ENCODE measurements at places on chromosomes 11 and 22.

DNA sequence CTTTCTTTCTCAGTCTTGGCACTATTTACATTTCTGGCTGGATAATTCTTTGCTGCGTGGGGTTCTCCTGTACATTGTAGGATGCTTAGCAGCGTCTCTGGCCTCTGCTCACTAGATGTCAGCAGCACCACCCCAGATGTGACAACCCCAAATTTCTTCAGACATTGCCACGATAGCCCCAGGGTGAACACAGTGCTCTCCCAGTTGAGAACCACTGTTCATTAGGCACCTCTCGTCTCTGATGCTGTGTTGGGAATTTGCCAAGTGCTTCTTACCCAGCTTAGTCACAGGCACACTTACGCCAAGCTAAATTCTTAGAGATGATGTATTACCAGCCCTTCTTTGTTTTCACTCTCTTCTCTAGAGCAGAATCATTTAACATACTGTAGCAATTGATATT is 9.4 kb downstream of the TRIM6 start:
- peak; percentile 43 for DNase-seq

- no peak for DNase-seq
Measured at GRCh38 chr22:36923131-36923788, 9.8 kb downstream of the CSF2RB start.

DNA sequence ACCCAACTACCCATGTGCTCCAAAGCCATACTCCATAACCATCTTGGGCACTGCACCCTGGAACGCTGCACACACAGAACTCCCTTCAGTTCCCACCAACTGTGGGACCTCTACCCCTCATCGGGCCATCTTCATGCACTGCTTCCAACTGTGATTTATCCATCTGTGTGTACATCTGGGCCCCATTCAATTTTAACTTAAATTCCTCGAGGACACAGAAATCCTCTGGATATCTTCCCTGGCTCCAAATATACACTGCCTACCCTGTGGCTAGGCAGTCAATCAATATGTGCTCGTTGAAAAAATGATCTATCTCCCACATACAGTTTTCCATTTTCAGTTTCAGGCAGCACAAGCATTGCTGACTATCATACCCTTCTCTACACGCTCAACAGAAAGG is 4.9 kb downstream of the FEZ1 start:
- no peak for DNase-seq

DNA sequence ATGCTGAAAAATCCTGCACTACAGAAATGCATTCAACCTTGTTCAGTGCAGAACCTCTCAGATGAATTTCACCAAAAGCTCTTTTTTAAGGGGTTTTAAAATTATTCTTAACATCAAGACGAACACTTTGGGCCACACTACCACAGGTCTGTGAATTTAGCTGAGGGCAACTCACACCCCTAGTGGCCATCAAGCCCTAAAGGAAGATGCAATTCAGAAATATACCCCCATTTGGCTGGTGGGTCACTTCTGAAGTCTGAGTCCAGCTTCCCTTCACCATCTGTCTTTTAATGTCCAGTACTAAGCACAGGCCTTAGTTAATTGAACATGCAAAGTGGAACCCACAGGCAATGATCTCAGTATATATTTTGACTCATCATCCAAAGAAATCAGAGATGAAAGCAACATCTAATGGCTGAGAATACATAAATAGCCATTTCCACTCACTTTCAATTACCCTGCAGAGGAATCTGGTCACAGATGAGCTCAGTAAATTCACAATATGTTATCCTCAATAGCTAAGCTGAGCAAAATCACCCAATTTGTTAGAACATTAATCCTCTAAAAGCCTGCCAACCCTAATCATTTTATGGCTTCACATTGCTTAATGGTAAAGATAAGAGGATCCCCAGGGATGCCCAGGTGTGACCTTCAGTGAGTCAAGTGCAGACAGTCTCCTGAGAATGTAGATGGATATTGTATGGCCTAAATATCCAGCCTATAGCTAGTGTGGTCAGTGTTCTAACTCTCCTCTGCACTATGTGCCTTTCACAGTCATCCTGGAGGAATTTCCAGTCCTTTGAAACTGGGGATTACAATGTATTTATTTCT is 50.3 kb downstream of the FAM76B start:
- DNase-seq, result no peak

- no peak for DNase-seq
Measured at GRCh38 chr11:125680747-125681146, at the start of gene ACRV1. Gene ACRV1 (minus strand): TSS chr11:125680847. CDS start chr11:125680780, 67 bp downstream.

GRCh38 chr11:15327786-15328231 is 213.1 kb downstream of the INSC start:
- no peak for DNase-seq

DNA sequence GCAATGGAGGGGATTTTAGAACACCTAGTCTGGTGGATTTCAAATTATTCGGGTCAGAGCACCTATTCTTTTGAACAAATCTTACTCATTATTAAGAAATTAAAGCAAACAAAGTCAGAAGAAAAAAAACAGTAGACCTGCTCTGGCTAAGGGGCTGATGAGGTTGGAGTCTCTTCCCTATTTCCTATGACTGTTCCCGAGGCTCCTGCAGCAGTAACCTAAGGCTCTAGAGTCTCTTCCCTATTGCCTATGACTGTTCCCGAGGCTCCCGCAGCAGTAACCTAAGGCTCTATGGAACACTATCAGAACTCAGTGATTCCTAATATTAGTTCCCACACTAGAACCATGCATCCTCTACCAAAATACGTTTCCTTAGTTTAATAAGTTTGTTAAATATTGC is 607.9 kb downstream of the NTM start:
- no peak for DNase-seq

GRCh38 chr11:133819114-133819513 is 26.2 kb downstream of the SPATA19 start:
- no peak for DNase-seq

DNA sequence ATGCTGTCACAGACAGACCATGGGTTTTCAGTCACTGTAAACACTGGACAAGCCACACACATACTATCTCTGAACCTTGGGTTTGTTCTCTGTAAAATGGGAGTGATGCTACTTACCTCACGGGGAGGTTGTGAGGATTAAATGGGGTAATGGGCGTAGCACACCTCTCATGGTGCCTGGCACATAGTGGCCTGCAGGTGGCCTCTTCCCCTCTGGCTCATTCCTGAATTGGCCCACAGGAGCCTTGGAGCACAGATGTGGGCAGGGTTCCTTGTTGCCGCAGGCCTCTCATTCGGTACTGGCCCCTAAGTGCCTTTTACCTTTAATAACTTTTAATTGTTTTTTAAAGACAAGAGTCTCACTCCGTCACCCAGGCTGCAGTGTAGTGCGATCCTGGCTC is 11.7 kb downstream of the MICAL2 start:
- no peak for DNase-seq

- no peak for DNase-seq
Measured at GRCh38 chr11:1308743-1309497, 512 bp downstream of the TOLLIP start.

DNA sequence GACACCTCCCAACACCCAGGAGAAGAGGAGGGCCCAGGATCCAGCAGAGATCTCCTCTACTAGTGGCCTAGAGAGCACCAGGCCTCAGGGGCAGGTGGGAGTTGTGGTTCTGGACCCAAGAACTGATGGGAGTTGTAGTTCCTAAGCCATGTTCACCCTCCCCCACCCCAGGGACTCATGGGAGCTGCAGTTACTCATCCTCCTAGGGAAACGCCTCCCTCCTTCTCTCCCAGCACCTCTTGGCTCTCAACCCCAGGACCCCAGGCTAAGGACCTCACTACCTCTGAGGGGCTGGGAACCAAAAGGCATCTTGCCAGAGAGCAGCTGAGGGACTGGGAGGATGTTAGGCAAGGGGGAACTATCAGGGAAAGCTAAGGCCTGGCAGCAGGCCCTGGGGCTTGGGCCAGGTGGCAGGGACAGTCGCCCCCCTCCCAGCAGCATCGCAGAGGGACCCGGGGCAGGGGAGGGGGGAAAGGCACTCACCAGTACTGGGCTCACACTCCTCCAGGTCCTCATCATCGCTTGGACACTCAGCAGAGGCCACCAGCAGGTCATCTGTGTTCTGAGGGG is 28.9 kb downstream of the SLC22A12 start:
- DNase-seq, result no peak

DNA sequence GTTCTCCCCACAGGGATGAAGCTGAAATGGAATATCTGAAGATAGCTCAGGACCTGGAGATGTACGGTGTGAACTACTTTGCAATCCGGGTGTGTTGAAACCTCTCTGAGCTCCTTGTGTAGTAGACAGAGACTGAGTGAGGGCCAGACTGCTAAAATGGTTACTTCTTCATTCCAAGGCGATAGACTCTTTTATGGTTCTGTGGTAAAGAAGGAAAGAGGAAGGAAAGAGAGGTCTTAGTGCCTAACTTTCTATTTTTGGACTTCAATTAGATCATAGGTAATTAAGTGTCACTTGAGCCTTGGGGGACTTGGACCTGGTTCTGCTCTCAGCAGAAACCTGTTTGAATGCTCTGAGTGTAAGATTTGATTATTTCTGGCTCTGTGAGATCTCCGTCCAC is 54.7 kb downstream of the NF2 start:
- DNase-seq, result no peak

- no peak for DNase-seq
Measured at GRCh38 chr22:45781459-45781858, 109.8 kb downstream of the ATXN10 start.

GRCh38 chr22:24039046-24039445 is 27.9 kb downstream of the CABIN1 start:
- DNase-seq, result no peak

DNA sequence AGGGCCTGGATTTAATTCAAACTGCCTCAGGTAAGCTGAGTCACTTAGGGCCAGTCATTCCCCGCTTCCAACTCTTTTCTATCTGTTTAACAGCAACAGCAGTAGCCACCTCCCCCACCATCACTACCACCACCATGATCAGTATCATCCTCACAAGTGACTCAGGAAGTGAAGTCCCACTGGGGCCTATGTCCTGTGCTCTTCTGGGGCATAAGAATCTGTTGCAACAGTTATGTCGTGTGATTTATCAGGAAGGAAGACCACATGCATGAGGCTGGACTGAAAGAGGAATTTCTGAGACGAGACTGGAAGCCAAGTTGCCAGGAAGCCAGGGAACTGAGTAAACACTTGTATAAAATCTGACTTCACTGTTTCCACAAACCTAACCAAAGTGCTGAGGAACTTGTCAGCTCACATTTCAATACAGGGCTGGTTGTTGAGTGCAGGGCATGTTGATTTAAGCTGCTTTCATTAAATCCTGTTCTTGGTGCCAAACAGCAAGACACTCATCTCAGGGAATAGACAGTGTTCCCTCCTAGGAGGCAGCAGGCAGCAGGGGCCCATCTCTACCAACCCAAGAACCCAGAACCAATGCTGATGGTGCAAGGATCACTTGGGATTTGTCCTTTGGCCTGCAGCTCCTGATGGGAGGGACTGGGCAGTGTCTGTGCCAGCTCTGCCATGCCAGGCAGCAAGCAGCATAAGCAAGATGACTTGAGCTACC is 226.7 kb upstream of the NARS2 start:
- DNase-seq, result peak; percentile 6

DNA sequence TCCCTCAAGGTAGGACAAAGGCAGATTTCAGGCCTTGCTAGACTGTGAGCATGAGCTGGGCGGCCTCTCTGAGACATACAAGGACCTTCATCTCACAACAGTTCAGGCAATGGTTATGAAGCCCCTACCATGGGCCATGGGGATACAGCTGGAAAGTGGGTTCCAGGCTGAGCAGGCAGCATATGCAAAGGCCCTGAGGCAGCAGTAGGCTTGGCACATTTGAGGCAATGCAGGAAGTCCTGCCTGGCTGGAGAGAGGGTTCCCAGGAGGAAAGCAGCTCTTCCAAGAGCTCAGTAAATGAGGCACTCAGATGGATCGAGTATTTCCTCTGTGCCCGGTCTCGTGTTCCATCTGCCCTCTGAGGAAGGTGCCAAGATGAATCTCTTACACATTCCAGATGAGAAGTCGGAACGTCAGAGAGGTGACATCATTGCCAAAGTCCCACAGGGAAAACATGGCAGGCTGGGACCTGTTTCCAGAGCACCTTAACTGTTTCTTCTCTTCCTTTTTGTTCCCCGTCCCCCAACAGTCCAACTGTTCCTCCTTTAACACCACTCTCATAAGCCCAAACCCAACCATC is 388.6 kb downstream of the MN1 start:
- no peak for DNase-seq

DNA sequence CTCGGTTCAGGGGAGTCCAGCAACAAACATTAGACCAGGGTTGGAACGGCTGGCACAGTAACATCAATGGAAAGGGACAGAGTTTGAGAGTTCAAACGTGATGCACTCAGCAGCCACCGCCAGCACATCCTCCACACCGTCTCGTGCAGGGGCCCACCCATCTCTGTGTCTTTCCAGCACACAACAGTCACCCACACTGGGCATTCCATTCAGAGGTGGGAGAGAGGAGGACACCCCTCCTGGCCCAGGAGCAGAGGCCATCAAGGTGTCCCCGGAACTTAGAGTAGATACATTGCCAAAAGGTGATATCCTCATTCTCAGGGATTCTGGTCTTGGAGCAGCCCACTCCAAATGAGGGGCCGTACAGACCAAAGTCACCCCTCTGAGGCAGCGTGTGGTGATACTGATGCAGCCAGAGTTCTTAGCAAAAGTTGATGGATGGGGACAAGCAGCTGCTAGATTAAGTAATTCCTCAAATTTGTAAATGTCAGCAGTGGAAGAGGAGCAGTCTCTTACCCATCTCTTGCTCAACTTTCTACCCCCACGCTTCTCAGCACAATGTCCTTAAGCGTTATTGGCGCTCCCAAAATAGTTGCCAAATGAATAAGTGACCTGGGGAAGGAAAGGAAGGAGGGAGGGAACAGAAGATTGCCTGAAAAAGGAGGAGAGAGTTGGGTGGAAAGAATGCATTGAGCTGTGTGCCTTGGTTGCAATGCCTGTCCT is 5.5 kb downstream of the SNAP29 start:
- no peak for DNase-seq

- DNase-seq, result no peak
Measured at GRCh38 chr22:36891646-36892045, 21.8 kb upstream of the CSF2RB start.

GRCh38 chr22:40533712-40534378 is 102.7 kb downstream of the MRTFA start:
- DNase-seq, result no peak

- no peak for DNase-seq
Measured at GRCh38 chr11:35523331-35523768, 2.1 kb downstream of the PAMR1 start.

GRCh38 chr11:101726988-101727387 is 143.2 kb upstream of the TRPC6 start:
- no peak for DNase-seq

- DNase-seq, result no peak
Measured at GRCh38 chr11:73353422-73353821, 22.8 kb upstream of the RELT start.

- no peak for DNase-seq
Measured at GRCh38 chr11:19607656-19608360, 104.8 kb upstream of the NAV2 start.
